ENCODE measurements at places on chromosomes 7 and 10.

DNA sequence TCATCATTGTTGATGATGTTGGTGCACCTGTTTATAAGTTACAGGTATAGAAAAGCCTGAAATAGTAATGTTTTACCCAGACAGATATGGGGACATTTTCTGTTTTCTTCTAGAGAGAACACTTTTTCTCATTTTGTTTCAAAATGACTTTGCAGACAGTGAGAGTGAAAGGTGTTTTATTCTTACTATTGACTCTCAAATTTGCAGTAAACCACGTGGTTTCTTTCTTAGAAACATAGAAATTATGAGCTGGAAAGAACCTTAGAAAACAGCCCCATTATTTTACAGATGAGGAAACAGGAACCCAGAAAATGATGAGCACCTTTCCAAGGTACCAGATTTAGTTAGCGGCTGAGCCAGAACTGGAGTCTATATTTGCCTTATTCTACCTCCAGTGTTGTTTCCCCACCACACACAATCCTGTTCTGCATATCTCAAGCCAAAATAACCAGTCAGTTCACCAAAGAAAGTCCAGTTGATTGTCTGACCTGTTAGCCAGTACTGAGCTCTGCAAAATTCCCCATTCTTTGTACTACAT is 138.9 kb upstream of the AHR start:
- no peak for DNase-seq

- DNase-seq = no peak
Observed at GRCh38 chr10:91901784-91902677, 7.3 kb downstream of the FGFBP3 start.

GRCh38 chr7:17528636-17529035 is 230.2 kb downstream of the AHR start:
- no peak for DNase-seq

DNA sequence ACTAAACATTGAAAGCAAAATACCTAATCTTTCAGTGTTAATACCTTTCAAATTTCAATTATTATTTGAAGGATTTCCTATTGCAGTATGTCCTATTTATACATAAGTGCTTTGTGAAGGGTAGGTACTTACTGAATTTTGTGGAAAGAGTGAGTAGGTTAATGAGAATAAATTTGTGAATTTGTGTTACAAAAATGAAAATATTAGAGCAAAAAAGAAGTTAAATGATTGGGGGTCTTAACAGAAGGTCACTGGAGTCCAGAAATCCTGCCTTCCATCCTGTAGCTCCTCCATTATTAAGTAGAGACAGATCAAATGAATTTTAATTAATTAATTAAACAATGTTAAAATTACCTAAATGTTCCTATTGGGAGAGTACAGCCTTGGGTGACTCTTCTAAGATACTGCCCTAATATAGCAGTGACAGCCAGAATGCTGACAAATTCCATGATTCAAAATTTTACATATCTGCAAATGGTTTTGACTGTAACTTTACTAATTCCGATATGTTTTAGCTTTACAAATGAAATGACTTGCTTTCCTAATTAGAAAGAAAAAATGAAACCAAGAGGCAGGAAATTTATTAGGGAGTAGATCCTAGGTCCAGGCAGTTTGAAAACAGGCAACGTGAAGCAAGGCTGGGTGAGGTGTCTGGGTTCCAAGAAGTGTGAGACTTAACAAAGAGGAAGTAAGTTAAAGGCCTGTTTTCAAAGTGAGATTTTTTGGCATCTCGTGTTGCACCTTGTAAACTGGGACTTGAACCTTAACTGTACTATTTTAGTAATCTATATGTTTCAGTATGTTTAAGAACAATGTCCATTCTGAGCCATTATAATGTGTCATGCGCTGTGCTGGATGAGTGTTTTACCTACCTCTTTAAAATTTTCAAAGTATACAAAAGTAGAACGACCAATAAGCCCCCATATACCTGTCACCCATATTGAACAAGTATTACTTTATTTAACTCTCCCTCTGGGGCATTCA is 1.5 kb downstream of the PIK3CG start:
- no peak for DNase-seq

DNA sequence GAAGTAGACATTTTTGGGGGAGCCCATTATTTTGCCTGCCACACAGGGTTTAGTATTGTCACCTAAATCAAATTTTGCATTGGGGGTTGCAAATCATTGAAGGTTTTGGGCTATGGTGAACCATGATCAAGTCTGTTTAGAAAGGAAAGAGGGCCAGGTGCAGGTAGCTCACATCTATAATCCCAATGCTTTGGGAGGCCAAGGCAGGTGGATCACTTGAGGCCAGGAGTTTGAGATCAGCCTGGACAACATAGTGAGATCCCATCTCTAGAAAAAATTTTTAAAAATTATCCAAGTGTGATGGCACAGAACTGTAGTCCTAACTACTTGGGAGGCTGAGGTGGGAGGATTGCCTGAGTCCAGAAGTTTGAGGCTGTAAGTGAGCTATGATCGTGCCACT is 31.2 kb downstream of the KAT6B start:
- no peak for DNase-seq

GRCh38 chr10:96188421-96188820 is 58.3 kb downstream of the ZNF518A start:
- DNase-seq = no peak

DNA sequence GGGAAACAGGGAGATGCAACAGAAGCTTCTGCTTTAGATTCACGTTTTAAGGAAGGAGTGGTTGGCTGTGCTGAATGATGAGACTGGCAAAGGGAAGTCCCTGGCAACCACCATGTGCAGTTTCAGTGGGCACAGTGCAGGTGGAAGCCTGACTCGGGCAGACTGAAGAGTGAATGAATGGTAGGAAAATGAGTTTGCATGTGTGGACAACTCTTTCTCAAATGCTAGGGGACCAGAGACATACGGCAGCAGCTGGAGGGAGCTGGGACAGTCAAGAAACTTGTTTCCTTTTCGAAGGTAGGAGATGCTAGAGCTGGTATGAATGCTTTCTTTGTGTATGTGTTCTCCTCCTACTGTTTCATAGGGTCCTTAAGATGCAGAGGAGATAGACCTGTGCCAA is 29.0 kb downstream of the PODXL start:
- no peak for DNase-seq

DNA sequence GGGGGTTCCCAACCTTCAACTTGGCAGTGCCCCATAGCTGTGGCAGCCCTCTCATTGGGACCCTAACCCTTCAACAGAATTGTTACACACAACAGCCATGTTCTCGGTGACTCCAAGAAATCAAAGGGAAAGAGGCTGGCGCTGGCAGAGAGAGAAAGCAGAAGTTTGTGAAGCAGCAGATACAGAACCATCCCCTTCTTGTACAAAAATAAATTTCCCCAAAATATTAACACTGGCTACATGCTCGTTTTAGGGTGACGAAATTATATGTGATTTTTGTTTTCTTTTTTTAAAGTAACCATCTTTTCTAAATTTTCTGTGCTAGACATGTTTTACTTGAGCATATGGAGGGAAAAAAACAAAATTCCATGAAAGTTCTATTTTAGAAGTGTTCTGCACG is 45.2 kb upstream of the SAMD8 start:
- no peak for DNase-seq

DNA sequence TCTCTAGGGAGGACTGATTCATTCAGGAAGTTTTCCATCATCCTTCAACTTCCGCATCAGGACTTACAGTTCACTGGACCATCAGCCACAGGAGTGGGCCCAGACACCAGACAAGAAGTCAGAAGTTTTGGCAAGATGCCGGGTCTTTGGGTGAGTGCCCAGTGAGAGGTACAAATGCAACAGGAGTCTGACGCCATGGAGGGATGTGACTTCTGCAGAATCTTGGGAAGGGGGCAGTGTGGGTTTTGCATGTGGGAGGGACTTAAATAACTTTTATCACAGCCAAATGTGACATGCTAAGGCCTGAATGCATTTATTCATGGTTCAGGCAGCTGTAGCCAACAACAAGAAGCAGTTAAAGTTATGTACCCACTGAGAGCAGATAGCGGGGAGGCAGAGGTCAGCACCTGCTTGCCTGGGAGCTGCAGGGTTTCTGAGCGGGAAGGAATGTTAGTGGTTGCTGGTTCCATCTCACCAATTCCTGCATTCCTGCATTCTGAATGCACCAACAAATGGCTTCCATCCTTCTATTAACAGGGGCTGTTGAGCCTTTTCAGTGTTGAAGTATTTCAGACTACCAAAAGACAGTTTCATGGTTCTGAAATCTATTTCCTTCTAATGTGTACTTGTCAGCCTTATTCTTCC is 375.2 kb downstream of the PAXIP1 start:
- DNase-seq = no peak

DNA sequence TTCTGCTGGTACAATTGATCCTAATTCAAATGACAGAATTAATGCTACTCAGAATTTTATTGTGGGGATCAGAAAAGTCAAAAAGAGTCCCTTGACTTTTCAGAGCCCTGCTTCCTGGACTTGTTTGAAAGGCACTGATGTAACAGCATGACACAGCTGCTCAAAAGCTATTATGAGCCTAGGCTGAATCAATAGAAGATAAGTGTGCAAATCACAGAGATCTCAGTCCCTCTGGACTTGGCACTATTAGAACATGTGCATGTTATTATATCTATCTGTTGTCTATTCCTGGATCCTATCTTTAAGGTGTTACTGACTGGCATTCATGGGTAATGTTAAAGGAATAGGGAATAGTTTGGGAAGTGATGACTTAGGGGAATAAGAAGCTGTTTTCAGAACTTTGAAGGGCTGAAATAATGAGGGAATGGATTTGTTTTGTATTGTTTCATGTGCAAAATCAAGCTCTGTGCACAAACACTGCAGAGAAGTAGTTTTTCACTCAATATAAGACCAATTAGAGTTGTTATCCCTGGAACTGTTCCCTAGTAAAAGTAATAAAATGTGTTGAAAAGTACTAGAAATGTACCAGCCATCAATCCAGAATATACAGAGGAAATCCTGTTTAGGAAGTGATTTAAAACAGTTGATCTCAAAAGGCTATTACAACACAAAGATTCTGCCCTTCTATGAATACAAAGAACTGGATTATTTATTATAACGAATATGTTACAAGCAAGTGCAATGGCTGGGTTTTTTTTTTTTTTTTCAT is 814.9 kb upstream of the C7orf33 start:
- DNase-seq = no peak

DNA sequence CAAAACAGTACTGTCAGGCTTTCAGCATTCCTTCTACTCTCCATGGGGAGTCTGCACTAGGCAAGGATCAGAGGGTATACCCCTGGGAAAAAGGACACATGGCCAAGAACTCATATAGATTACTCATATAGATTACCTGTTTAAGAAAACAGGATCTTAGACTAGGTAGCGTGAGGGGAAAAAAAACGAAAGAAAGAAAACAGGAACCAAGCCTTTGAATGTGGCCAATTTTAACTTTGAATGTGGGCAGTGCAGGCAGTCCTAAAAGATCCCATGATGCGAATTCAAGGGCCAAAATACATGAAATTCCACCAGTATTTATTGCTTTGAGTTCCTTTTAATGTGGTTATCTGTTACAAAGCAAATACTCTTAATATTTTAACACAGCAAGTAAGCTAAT is 108.6 kb upstream of the TAC1 start:
- no peak for DNase-seq

GRCh38 chr7:17371671-17372524 is 73.4 kb downstream of the AHR start:
- DNase-seq = no peak

DNA sequence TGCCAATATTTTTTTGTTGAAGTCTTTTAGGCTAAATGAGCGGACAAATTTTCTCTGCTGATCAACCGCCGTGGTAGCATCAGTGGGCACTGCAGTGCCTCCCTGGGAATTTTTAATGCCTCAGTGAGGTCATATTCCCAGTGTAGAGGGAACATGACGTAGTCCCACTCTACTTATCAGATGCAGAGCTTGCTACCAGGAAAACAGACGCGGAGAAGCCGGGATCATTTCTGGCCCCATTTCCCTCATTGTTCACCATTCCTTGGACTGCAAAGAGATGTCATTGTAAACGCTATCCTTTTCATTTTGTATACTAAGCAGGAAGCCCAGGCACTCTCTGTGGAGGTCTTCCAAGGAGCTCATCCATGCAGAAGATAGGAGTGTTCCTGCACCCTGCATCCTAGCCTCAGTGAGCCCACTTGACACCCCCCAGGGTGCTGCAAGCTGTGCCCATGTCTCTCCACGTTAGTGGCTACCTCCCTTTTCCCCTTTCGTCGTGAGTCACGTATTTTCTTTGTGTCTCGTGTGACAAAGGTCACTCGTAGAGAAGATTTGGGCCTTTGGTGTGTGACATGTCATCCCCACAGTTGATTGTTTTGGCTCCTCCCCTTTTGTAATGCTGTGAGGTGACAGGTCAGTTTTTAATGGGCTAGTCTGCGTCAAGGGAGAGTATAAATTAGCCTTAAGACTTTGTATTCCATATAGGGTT is 145.5 kb downstream of the TCF7L2 start:
- DNase-seq = no peak

DNA sequence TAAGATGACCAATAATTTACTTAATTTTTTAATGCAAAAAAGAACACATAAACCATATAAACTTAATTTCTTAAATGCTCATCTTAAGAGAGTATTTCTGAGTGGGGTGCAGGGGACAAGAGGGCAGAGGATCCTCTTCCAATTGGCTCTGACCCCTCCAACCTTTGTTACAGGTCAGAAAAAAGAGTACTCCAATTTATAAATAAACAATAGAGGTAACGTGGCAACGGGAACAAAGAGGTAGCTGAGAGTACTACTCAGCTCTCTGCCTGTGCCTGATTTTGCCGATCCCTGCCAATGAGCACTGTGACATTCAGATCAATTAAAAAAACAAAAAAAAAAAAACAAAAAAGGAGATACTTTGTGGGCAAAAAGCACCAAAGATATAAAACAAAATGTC is 307.9 kb downstream of the PARD3 start:
- no peak for DNase-seq

DNA sequence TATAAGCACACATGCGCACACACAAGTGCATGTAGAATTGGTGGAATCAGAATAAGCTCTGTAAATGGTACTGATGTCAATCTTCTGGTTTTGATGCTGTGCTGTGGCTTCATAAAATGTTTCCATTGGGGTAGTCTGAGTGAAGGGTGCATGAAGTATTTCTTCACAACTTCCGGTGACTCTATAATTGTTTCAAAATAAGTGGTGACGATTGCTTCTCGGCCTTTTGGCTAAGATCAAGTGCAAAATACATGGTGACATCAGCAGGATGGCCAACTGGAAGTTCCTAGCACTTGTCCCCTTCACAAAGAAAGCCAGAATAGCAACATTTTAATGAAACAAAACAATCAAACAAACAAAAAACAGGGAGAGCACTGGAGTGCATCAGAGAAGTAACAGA is 41.6 kb upstream of the CAMK2B start:
- no peak for DNase-seq

GRCh38 chr7:148367731-148368475 is 222.7 kb upstream of the C7orf33 start:
- no peak for DNase-seq

GRCh38 chr10:124069341-124070264 is 23.8 kb downstream of the CHST15 start:
- no peak for DNase-seq

- DNase-seq = no peak
Observed at GRCh38 chr10:86599041-86599440, 55.3 kb upstream of the OPN4 start.

- no peak for DNase-seq
Observed at GRCh38 chr7:732556-732955, 5.5 kb upstream of the PRKAR1B start.

GRCh38 chr7:157041514-157042277 is 31.2 kb upstream of the MNX1 start:
- DNase-seq = no peak

Data from activated naive CD4-positive, alpha-beta T cell (primary cell).